Cardiac muscle cell (in vitro differentiated cells and primary cell): ENCODE measurements at places on chromosomes 13 and 19.
A peak's percentile ranks its signal among the peaks of the same experiment; 100 is the strongest.

GRCh38 chr19:45773384-45773783 lies 4.3 kb upstream of the SIX5 start:
- H3K4me3 ChIP-seq: no peak overlapping the region
- peaks cover 39% of the 10 kb centered on the region for H3K36me3 ChIP-seq
- H3K4me1 ChIP-seq: peaks cover 4% of the 10 kb centered on the region
- no peak overlapping the region for H3K27ac ChIP-seq
- no peak for DNase-seq

DNA sequence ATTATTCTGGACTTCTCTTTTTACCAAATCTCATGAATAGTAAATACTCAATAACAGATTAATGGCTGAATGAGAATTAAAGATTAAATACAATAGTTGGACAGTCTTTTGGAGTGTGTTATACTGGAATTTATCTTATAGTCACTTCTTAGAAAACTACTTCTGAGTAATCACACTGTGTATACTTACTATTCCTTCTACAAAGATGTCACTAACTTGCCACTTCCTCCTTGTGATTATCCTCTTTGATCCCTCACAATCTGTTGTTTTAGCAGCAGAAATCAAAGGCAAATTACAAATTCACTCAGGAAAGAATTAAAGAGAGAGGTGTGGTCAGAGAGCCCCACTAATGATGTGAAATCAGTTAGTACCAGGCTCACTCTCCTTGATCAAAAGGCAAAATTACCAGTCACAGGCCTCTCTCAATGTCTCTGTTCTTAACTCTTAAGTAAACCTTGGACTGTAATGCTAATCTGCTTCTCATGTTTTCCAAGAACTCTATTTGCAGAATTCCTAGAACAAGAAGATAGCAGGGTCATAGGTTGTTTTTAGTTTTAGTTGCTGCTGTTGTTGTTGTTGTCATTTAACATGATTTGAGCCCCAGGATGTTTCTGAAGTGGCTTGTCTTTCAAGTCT lies 37.3 kb upstream of the FNDC3A start:
- H3K4me3 ChIP-seq: no peak overlapping the region
- H3K27ac ChIP-seq: no peak overlapping the region
- H3K36me3 ChIP-seq: no peaks in the 10 kb centered on the region
- H3K4me1 ChIP-seq: no peaks in the 10 kb centered on the region

DNA sequence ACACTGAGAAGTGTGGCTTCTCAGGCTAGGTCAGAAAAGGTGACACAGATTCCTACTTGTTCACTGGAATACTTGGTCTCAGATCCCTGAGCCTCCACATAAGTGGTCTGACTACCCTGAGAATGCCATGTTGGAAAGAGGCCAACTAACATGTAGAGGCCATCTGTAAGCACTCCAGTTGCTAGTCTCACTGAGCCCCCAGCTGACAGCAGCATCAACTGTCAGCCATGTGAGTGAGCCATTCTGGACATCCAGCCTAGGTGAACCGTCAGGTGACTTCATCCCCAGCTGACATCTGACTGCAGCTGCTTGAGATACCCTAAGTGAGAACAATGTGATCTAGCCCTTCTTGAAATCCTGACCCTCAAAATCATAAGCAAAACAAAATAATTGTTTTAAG lies 18.1 kb upstream of the ARL11 start:
- H3K36me3 ChIP-seq: no peaks in the 10 kb centered on the region
- H3K27me3 ChIP-seq: no peaks in the 10 kb centered on the region
- no peak overlapping the region for H3K4me3 ChIP-seq
- DNase-seq: peak; percentile 93

DNA sequence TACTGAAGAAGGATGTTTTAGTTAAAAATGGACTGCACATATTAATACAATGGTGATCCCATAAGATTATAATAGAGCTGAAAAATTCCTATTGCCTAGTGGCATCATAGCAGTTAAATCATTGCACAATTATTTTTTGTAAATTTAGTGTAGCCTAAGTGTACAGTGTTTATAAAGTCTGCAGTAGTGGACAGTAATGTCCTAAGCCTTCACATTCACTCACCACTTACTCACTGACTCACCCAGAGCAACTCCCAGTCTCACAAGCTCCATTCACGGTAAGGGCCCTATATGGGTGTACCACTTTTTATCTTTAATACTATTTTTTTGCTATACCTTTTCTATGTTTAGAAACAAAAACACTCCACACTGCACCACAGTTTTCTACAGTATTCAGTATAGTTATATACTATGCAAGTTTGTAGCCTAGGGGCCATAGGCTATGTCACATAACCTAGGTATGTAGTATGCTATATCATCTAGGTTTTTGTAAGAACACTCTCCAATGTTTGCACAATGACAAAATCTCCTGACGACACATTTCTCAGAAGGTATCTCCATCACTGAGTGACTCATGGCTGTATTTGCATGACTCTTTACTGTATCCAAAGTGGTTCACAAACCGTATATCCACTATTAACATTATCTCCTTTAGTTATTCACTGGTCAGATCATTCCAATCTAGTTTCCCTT lies 536.0 kb downstream of the KLF12 start:
- no peak overlapping the region for H3K27ac ChIP-seq
- no peak overlapping the region for H3K4me3 ChIP-seq
- DNase-seq: no peak
- no peaks in the 10 kb centered on the region for H3K36me3 ChIP-seq
- H3K27me3 ChIP-seq: no peaks in the 10 kb centered on the region

- no peak for DNase-seq
- no peaks in the 10 kb centered on the region for H3K4me1 ChIP-seq
- H3K36me3 ChIP-seq: no peaks in the 10 kb centered on the region
- no peak overlapping the region for H3K4me3 ChIP-seq
- no peak overlapping the region for H3K27ac ChIP-seq
- H3K27me3 ChIP-seq: peaks cover 6% of the 10 kb centered on the region
These were observed 51.5 kb downstream of the HSPH1 start for GRCh38 chr13:31110169-31110568.

- DNase-seq: no peak
- H3K36me3 ChIP-seq: no peaks in the 10 kb centered on the region
- H3K4me3 ChIP-seq: no peak overlapping the region
- H3K4me1 ChIP-seq: no peaks in the 10 kb centered on the region
- H3K27ac ChIP-seq: no peak overlapping the region
These were observed 232.7 kb downstream of the KLF12 start for GRCh38 chr13:73901324-73902068.

DNA sequence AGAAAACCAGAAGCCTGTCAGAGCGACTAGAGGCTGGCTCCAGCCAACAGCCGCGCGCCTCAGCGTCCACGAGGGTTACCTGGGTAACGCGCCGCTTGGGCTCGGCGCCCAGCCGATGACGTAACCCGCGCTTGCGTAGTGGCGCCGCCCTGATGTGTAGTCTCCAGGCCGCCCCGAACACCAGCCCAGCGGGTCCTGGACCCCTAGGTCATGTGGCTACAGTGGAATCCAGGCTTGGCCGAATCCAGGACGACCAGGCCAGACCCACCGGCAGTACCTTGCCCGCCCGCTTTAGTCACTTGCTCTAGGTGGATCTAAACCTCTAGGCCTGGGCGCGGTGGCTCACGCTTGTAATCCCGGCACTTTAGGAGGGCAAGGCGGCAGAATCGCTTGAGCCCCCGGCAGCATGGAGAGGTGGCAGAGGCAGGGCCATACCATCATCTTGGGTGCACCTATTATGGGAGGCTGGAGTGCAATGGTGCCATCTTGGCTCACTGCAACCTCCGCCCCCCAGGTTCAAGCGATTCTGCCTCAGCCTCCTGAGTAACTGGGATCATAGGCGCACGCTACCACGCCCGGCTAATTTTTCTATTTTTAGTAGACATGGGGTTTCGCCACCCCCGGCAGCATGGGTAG lies 7.2 kb upstream of the ZNF606 start:
- DNase-seq: peak; percentile 92
- H3K36me3 ChIP-seq: peaks cover 6% of the 10 kb centered on the region
- H3K4me3 ChIP-seq: peak overlapping the region; percentile 31
- peak overlapping the region; percentile 25 for H3K27ac ChIP-seq
- H3K27me3 ChIP-seq: no peaks in the 10 kb centered on the region

DNA sequence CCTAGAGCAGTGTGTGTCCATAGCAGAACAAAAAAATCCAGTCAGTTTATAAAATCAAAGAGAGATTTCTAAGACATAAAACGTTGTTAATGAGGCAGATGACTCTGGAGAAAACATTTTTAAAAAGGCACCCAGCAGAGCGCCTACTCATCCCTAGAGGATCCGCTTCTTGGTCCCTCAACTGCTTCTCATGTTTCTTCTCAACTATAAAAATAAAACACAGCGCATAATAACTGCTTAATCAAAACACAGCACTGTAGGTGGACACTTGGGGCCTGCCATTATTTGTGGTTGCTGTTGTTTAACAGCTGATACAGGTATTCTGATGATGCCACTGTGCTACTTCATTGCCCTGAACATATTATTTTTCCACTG lies 347.9 kb downstream of the FGF9 start:
- H3K27ac ChIP-seq: no peak overlapping the region
- no peak for DNase-seq
- H3K27me3 ChIP-seq: no peaks in the 10 kb centered on the region
- H3K36me3 ChIP-seq: no peaks in the 10 kb centered on the region
- no peaks in the 10 kb centered on the region for H3K4me1 ChIP-seq

GRCh38 chr13:43305416-43305815 lies 282.0 kb downstream of the DNAJC15 start:
- no peak overlapping the region for H3K4me3 ChIP-seq
- H3K4me1 ChIP-seq: peaks cover 27% of the 10 kb centered on the region
- no peak overlapping the region for H3K27ac ChIP-seq
- no peaks in the 10 kb centered on the region for H3K27me3 ChIP-seq
- no peaks in the 10 kb centered on the region for H3K36me3 ChIP-seq
- DNase-seq: no peak

DNA sequence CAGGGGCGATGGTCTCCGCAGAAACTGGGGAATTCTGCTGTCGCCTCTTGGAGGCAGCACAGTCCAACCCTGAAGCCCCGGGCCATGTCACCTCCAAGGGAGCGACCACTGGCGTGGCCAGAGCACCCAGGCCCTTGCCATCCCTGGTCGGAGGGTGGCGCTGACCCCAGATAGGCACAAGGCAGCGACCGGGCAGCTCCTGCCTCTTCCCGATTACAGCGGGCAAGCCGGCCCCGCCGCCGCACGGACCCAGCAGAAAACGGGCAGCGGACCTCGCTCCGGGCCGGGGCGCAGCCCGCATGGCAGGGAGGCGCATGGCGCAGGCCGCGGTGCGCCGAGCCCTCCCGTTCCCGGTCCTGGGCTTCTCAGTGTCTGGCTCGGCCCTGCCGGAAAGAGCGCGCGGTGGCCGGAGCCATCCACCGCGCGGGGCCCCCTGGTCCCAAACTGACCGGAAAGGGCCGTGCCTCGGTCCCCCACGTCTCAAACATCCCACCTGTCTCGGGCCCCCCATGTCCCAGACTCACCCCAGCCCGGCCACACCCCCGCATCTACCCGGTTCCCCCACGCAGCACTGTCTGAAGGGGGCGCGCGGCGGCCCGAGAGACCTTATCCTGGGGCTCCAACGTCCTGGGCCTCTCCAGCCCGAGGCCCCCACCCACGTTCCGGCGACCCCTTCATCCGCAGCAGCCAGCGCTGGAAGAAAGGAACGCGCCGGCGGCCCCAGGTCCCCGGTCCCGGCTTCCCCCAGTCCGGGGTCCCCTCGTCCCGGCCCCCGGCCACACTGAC lies 727 bp downstream of the CERS1 start:
- H3K36me3 ChIP-seq: no peaks in the 10 kb centered on the region
- no peak overlapping the region for H3K27ac ChIP-seq
- DNase-seq: peak; percentile 91
- H3K4me3 ChIP-seq: peak overlapping the region; percentile 84

DNA sequence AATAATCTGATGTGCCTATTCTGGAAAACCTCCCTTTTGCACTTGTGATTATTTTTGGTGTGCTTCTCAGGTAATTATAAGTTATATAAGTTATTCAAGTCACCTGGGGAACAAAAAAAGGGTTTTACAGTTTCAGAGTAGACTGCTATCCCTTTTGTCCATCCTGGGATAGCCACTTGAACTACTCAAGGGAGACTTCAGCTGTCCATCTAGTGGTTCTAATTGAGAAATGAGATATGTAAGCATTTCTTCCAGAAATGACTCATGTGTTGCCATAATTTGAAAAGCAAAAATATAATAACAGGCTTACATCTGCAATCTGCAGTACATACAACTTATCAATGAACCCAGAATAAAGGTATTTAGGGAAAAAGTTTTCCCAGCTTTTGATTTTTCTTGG lies 20.4 kb downstream of the UBL3 start:
- no peak overlapping the region for H3K4me3 ChIP-seq
- no peak overlapping the region for H3K27ac ChIP-seq
- no peak for DNase-seq
- no peaks in the 10 kb centered on the region for H3K27me3 ChIP-seq
- no peaks in the 10 kb centered on the region for H3K36me3 ChIP-seq

- no peak overlapping the region for H3K4me3 ChIP-seq
- H3K27me3 ChIP-seq: no peaks in the 10 kb centered on the region
- no peak for DNase-seq
- no peaks in the 10 kb centered on the region for H3K4me1 ChIP-seq
These were observed 794.8 kb upstream of the MIR17HG start for GRCh38 chr13:90552702-90553101.

DNA sequence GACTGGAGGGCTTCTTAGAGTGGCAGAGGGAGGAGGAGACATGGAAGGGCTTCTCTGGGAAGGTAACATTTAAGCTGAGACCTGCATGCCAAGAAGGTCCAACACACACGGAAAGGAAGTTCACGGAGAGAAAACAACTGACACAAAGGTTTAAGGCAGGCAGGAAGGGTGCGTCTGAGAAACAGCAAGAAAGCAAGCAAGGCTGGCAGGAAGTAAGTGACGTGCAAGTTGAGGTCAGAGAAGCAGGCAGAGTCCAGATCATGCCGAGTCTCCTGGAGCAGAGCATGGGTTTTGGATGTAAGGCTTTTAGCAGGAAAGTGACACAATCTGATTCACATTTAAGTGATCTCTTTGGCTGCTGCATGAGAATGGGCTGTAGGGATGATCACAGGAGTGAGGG lies 60.5 kb downstream of the ATP7B start:
- DNase-seq: peak; percentile 4
- no peaks in the 10 kb centered on the region for H3K4me1 ChIP-seq
- no peak overlapping the region for H3K27ac ChIP-seq
- H3K27me3 ChIP-seq: no peaks in the 10 kb centered on the region
- no peaks in the 10 kb centered on the region for H3K36me3 ChIP-seq
- no peak overlapping the region for H3K4me3 ChIP-seq

- H3K27me3 ChIP-seq: no peaks in the 10 kb centered on the region
- H3K36me3 ChIP-seq: no peaks in the 10 kb centered on the region
- DNase-seq: peak; percentile 67
These were observed 30.2 kb upstream of the SLC15A1 start for GRCh38 chr13:98782654-98783053.

DNA sequence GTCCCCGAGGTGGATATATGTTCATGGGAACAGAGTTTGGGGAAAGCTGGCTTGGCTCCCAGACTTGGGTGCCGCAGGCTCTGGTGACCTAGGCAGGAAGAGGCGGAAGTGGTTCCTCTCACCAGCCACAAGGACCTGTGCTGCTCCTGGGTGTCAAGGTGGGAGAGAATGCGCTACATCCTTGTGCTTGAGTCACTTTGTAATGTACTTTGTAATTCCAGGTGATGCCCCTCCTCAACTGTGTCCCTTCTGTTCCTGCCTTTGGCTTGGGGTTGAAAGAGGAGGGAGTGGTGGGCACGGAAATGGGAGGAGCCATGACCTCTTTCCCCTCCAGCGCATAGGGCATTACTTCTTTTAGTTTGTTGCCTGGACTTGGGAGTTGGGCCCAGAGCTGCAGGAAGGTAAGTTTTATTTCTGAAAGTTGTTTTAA lies 10.9 kb downstream of the GARRE1 start:
- no peaks in the 10 kb centered on the region for H3K27me3 ChIP-seq
- no peak overlapping the region for H3K4me3 ChIP-seq
- no peak overlapping the region for H3K27ac ChIP-seq
- H3K36me3 ChIP-seq: no peaks in the 10 kb centered on the region
